ENCODE measurements at places on chromosomes 13 and 19.

DNA sequence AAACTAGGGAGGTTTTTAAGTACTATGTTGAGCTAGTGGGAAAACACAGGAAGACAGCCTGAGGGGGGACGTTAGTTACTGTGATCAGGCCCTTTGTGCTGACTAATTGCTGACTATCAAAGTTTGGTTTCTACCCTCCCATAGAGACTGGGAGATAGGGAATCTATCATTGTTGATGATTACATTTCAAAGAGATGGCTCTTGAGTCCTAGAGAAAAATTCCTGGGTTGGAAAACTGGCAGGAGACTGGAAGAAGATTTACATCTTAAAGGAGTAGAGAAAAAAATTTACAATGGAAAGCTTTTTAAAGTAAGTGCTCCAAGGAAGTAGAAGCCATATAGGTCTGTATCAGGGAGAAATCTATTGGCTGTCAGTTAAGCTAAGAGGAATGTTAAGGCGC lies 522.0 kb upstream of the KLHL1 start:
- no peak for DNase-seq

GRCh38 chr19:50925734-50926133 lies 14.5 kb upstream of the KLK4 start:
- DNase-seq, result no peak

- no peak for DNase-seq
These were observed 13.1 kb upstream of the ZNF888 start for GRCh38 chr19:52936151-52936953.

DNA sequence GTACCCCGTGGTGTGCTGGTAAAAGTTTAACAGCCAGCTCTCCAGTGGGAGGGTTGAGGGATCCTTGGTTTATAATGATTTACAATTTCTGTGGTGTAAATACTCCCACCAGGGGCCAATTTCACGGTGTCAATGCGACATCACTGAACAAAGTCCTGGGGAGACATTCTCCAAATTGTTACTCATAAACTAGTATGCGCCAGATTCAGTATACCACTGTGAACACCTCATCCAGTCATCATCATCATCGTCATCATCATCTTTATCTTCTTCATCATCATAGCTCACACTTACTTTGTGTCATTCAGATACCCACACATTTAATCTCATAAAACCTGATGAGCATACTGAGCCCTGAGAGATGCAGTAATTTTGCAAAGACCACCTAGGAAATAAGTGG lies 17.2 kb upstream of the TNFSF14 start:
- DNase-seq, result no peak

DNA sequence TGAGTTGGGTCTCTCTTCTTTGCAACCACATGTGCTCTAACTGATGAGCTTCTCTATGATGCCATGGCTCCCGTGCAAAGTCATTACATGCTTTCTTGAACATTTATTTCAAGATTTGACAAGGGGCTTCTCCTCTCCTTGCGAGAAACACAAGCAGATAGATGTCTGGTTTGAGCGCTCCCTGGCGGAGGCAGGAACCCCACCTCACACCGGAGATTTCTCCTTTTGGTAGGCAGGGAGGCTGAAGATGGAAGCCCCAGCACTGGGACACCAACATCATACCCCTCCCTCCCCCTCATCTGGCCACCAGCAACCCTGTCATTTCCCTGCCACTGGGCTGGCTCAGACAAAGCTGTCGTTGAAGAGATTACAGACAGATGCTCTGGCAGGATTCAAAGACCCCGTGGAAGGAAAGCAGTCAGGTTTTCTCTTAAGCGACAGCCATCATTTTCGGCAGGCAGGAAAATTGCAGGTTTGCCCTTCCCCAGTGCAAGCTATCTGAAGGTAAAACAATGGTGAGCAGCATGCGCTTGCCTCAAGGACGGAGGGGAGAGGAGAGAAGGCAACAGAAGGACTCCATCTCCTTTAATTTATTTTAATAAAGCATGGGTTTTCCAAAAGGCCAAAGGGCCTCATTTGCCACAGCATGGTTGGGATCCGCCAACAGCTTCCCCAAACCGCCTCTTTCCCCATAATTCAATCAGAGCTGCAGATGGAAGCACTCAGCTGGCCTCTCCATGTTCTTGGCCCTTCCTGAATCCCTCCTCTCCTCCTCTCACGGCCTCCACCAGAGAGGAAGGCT lies 344.1 kb upstream of the TSHZ3 start:
- DNase-seq, result no peak

- DNase-seq, result no peak
These were observed 890 bp upstream of the ZNF611 start for GRCh38 chr19:52735734-52736133.

DNA sequence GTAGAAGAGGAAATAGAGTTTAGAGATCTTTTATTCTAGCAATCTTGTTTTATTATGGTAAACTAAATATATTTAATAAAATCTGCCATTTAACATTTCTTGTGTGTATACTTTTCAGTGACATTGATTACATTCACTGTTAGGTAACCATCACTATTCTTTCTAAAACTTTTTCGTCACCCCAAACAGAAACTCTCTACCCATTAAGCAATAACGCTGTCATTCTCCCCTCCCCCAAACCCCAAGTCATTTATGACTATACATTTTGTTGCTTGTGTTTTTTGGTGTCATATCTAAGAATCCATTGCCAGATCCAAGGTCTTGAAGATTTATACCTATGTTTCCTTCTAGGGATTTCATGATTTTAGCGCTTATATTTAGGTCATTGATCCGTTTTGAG lies 10.6 kb downstream of the URI1 start:
- no peak for DNase-seq
